ENCODE measurements at places on chromosomes 7 and 10. TPM values are rescaled to one million over a fixed set of nuclear protein-coding genes. Genes with fewer than 3 reads are reported as not detected.

The SKIDA1 gene
- total RNA-seq, result 0.65 TPM

The MYH16 gene
- total RNA-seq, result 11.7 TPM

The MNX1 gene
- total RNA-seq, result 0.33 TPM

The DKK1 gene
- 75.2 TPM for total RNA-seq

GRCh38 chr7:132373879-132374278 lies 202.4 kb downstream of the PLXNA4 start:
- H3K36me3 ChIP-seq, result no peaks in the 10 kb centered on the region
- no peak for DNase-seq
- H3K27me3 ChIP-seq, result peaks cover 72% of the 10 kb centered on the region

- DNase-seq, result no peak
- H3K27ac ChIP-seq, result no peak overlapping the region
- H3K27me3 ChIP-seq, result no peaks in the 10 kb centered on the region
Observed at GRCh38 chr7:144885478-144885877, 49.6 kb upstream of the TPK1 start.

DNA sequence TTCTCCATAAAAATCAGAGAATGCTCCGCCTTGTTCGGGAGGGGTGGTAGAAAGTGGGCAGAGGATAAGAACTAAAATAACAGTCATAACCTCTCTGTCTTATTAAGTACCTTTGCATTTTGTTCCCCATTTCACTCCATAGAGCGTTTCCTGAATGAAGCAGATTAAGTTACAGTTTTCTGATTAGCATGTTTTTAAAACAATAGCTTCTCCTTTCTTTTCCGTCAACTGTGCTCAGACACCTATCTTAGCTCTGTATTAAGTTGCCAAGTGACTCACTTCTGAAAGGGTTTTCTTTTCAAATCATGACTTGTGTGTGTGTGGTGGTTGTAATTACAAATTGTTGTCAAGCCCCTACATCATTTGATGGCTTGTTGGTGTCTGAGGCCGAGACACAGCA lies 1.4 kb downstream of the HABP2 start:
- H3K27me3 ChIP-seq, result peaks cover 27% of the 10 kb centered on the region
- no peak overlapping the region for H3K4me3 ChIP-seq
- DNase-seq, result no peak

DNA sequence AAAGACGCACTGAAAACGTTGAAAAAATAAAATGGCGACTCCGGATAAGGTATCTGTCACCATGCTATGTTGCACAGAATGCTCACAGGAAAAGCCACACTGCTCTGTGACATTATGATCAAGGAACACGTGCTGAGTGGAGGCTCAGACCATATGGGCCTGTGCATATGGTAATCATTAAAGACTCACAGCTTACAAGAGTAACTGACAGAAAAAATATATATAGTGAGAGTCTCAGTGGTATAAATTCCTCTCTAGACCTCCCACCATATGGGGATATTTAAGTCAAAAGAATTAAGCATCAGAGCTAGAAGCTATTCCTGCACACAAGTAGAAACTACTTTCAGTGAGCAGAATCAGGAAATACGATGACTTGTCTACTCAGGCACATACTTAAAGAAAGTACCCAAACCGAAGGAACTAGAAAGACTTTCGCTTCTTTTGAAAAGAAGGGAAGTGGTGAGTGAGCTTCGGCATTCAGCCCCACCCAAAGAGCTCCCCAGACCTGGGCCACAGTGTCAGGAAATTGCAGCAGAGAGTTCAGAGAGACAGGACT lies 65.1 kb upstream of the MPP7 start:
- H3K4me1 ChIP-seq, result no peaks in the 10 kb centered on the region
- no peak for DNase-seq
- peaks cover 11% of the 10 kb centered on the region for H3K27me3 ChIP-seq

- DNase-seq, result no peak
- no peaks in the 10 kb centered on the region for H3K4me1 ChIP-seq
- H3K27me3 ChIP-seq, result no peaks in the 10 kb centered on the region
- H3K36me3 ChIP-seq, result no peaks in the 10 kb centered on the region
- no peak overlapping the region for H3K4me3 ChIP-seq
- no peak overlapping the region for H3K27ac ChIP-seq
Observed at GRCh38 chr10:34380856-34381255, 434.2 kb downstream of the PARD3 start.

Measured in PC-9 (cell line).